ENCODE measurements at places on chromosomes 6 and 20.

GRCh38 chr20:35120012-35120701, 27.0 kb downstream of the EDEM2 start:
- no peak for DNase-seq

GRCh38 chr6:93182938-93183479, 236.3 kb downstream of the EPHA7 start:
- DNase-seq: no peak

GRCh38 chr6:160986851-160987250, 4.7 kb upstream of the MAP3K4 start:
- no peak for DNase-seq

DNA sequence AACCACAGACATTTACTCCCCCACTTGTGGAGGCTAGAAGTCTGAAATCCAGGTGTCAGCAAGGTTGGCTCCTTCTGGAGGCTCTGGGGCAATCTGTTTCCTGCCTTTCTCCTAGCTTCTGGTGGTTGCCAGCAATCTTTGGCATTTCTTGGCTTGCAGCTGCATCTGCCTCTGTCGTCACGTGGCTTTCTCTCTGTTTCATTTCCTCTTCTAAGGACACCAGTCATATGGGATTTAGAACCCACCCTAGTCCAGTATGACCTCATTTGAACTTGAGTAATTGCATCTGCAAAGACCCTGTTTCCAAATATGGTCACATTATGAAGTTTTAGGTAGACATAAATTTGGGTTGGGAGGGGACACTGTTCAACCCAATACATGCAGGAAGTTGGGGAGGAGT, 56.2 kb upstream of the EPB41L1 start:
- DNase-seq: peak; percentile 64

DNA sequence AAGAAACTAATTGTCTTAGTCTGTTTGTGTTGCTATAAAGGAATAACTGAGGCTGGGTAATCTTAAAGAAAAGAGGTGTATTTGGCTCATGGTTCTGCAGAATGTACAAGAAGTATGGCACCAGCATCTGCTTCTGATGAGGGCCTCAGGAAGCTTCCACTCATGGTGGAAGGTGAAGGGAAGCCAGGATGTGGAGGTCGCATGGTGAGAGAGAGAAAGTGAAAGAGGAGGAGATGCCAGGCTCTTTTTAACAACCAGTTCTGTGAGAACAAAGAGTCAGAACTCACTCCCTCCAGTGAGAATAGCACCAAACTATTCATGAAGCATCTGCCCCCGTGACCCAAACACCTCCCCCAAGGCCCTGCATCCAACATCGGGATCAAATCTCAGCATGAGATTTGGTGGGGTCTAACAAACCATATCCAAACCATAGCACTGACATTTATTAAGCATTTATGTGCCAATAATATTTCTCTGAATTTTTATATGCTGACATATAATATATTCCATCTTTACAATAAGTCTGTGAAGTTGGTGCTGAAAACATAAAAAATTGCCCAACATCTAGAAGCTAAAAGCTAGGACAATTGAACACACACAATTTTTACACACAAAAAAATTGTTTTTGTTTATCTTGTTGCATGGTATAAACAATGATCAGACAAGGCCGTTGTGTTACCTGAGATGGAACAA, 29.2 kb upstream of the BTN3A2 start:
- no peak for DNase-seq

- no peak for DNase-seq
Observed at GRCh38 chr6:158110986-158111385, 57.1 kb downstream of the SERAC1 start.

- no peak for DNase-seq
Observed at GRCh38 chr6:35247642-35248231, 11.8 kb upstream of the ZNF76 start.

GRCh38 chr6:107654764-107655163, 164.8 kb downstream of the SOBP start:
- no peak for DNase-seq

DNA sequence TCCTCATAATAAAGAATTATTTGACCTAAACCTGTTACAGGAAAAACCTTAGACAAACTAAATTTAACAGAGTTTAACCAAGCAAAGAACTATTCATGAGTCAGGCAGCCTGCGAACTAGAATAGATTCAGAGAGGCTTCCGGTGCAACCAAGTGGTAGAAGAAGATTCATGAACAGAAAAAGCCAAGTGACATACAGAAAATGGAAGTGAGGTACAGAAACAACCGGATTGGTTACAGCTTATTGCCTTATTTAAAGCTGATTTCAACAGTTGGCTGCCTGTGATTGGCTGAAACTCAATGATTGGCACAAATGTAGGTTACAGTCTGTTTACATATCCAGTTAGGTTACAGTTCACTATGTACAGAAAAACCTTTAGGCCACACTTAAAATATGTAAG, 10.1 kb downstream of the PPP1R3G start:
- no peak for DNase-seq

DNA sequence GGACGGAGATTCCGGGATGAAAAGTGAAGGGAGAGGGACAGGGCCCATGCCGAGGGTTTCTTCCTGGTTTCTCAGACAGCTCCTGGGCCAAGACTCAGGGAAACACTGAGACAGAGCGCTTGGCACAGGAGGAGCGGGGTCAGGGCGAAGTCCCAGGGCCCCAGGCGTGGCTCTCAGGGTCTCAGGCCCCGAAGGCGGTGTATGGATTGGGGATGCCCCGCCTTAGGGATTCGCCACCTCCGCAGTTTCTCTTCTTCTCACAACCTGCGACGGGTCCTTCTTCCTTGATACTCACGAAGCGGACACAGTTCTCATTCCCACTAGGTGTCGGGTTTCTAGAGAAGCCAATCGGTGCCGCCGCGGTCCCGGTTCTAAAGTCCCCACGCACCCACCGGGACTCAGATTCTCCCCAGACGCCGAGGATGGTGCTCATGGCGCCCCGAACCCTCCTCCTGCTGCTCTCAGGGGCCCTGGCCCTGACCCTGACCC, 55.0 kb upstream of the HLA-A start:
- DNase-seq: peak; percentile 42

DNA sequence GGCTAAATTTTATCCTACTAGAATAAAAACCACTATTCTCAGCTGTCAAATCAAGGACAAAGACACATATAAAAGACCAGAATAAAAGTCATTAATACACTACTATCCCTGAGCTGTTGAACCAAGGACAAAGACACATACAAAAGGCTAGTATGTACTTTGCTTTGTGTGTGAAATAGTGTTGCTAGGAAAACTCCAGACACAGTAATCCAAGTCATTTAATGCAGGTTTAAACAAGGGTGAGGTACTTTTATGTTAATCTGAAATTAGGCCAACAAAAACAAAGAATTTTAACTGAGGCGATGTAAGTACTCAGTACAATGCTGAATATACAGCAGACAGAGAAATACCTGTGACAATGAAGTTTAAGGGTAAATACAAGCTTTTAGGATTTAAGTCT, 18.9 kb downstream of the GCLC start:
- no peak for DNase-seq
